Naive thymus-derived CD4-positive, alpha-beta T cell (primary cell): ENCODE measurements at places on chromosomes 16 and 17.

DNA sequence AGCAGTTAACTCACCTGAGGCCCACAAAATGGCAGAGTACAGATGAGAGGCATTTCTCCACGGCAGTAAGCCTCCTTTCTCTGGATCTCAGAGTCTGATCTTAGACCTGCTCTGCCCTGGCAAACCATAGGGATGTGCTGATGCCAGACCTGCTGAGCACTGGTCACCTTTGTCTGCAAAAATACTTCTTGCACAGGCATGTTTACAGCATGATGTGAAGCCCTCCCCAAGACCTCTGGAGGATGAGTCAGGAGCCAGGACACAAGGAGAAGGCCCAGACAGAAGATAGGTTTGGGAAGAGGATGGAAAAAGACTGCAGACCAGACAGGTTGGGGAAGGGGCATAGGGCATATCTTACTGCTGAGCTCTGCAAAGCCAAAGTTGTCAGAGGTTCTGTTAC lies 426.6 kb downstream of the PMP22 start:
- DNase-seq: no peak

DNA sequence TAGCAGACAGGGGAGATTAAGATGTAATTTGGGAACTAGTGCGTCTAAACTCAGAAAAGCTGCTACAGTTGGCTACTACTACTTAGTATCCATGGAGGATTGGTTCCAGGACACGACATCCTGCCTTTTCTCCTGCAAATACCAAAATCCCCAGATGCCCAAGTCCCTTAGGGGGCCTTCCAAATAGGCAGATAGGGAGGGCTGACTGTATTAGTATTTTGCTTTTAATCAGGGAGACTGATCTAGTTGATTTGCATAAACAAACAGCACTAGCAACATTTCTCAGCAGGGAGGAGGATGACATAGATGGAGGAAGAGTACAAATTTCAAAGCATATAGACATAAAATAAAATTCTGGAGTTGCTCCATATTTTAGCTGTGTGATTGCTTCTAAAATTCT lies 621.6 kb upstream of the GOT2 start:
- DNase-seq: no peak

GRCh38 chr16:6091021-6091420 lies 993.4 kb upstream of the EEF2KMT start:
- DNase-seq: no peak

- DNase-seq: peak; percentile 33
Observed at GRCh38 chr17:47693731-47694580, at the start of gene TBKBP1. TSS of gene TBKBP1 (plus strand) at chr17:47694161. CDS start at chr17:47696113, 1,952 bp downstream.

- no peak for DNase-seq
Observed at GRCh38 chr17:72622661-72623433, 469.6 kb downstream of the SLC39A11 start.

DNA sequence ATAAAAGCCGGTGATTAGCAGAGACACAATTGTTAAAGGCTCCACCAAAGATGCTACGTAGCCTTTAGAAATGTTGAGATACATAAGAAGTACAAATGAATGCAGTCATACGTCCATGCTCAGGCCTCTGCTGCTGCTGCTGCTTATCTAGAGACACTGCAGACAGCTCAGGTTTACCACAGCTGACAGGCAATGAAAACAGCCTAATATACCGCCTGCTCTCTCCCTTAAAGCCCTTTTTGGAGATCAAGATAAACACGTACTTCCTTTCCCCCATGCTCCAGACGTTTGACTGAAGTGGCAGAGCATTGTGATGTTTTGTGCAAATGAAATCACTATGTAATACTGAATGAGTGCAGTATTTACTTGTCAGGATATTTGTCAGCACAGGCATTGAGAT lies 185.3 kb downstream of the AATF start:
- DNase-seq: no peak

DNA sequence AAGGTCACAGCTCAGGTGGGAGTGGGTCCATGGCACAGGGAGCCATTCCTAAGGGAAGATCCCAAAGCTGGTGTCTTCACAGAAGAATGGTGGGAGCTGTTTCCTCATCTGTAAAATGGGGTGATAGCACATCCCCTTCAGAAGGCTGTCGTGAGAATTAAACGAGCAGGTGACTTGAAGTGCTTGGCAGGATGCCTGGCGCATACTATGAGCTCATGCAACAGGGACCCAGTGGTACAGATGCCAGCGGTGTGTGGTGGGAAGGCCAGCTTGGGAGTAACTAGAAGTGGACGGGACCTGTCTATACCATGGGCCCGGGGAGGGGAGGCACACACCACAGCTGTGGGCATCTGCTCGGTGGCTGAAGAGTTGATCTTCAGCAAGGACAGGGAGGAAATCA lies 189.3 kb upstream of the TNRC6C start:
- DNase-seq: no peak

DNA sequence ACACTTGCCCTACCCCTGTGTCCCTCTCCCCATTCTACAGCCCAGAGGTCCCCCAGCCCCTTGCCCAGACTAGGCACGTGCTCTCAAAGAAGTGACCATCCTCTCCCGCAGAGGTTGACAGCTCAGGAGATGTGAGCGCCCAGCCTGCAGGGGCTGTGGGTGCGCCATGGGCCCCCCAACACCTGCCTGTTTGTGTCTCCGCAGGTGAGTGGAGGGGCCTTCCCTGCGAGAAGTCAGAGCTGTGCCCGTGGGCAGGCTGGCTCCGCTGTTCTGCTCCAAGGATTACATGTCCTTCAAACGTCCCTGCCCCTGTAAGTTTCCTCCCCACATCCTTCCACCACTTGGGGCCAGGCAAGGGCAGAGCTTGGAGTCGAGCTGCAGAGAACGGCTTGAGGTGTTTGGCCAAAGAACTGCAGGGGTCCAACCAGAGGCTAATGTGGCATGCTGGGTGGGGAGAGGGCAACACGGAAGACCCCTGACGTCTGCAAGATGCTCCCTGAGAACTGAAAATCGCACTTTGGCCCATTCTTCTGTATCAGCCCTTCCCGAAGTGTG lies 10.4 kb downstream of the BEAN1 start:
- DNase-seq: no peak

- no peak for DNase-seq
Observed at GRCh38 chr17:43129671-43130010, 4.5 kb upstream of the BRCA1 start.
